ENCODE measurements at places on chromosomes 16 and 17.

GRCh38 chr16:67236563-67237395, 9.8 kb downstream of the TMEM208 start:
- DNase-seq, result peak; percentile 31

- DNase-seq, result no peak
Observed at GRCh38 chr16:75599452-75600277, 23.4 kb downstream of the ADAT1 start.

DNA sequence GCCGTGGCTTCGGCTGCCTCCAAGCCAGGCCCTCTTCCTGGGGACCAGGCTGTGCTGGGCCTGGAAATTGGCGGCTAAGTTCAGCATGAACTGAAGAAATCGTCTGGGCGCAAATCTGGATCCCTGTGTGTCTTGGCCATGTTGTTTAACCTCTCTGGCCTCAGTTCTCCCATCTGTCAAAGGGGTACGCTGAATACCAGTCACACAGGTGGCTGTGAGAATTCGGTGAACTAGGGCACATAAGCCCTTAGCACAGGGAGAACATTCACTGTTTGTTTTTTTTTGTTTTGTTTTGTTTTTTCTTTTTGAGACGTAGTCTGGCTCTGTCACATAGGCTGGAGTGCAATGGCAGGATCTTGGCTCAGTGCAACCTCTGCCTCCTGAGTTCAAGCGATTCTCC, 19.0 kb downstream of the LASP1 start:
- no peak for DNase-seq

- peak; percentile 70 for DNase-seq
Observed at GRCh38 chr17:12637015-12637414, 28.7 kb upstream of the MYOCD start.

DNA sequence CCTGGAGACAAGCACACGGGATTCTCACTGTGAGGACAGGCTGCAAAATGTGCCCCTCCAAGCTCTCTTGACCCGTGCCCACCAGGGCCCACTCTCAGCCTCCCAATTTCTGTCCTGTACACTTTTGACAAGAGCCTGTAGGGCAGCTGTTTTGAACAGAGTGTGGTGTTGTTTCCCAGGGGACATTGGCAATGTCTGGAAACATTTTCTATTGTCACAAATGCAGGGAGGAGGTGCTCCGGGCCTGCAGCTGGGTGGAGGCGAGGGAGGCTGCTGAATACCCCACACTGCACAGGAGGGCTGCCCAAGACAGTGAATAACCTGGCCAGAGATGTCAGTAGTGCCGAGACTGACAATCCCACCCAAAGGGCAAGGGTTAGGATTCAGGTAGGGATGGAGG, 10.5 kb downstream of the CEP295NL start:
- DNase-seq, result no peak

Data from fibroblast of the conjunctiva (primary cell).